ENCODE measurements at places on chromosomes 4 and X.
A peak's percentile ranks its signal among the peaks of the same experiment; 100 is the strongest.

DNA sequence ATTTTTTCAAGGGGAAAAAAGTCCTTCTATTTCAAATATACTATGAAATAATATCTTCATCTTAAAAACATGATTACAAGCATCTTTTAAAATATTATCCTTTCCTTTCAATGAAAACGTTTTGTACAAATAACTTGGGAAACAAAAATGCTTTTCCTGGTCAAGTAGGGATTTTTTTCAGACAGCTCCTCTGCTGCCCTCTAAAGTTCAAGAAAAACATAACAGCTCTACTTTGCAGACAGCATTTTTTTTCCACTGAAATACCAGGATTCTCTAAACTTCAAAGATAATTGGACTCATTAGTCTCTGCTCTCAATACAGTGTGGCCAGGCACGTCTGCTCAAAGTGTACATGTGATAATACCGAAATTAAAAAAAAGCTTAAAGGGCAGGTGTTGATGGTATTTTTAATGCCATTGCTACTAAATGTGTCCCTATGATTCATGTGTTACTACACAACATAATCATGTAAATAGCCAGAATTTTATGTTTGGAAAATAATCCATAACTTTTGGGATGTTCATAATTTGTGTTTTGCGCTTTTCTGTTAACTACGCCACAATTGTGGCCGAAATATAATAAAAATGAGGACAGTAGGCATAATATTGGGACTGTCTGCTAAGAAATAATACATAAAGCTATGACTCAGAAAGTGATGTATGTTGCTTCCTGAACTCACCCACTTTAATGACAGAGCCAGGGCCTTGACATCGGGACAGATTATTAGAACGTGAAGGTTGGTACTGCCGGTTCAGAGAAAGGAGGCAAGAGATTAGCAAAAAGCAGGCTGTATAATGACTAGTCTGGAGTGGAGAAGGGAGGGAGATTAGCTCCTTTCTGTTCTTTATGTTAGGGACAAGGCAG lies 478.9 kb downstream of the KCNIP4 start:
- H3K36me3 ChIP-seq = no peaks in the 10 kb centered on the region
- H3K4me3 ChIP-seq = no peak overlapping the region
- H3K27me3 ChIP-seq = peaks cover 6% of the 10 kb centered on the region
- H3K4me1 ChIP-seq = no peaks in the 10 kb centered on the region

DNA sequence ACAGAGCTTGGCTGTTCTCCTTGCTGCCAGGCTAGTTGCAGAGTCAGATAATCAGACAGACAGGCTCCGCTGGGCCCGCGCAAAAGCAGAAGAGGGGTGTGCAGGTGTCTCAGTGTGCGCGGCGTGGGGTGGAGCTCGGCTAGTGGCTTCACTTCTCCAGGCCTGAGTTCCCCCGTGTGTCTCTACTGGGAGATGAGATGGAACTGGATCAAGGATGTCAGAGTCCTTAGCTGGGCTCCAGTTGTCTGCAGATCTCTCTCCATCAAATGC lies 21.1 kb downstream of the HTRA3 start:
- no peak for ATAC-seq
- no peak overlapping the region for H3K4me3 ChIP-seq
- no peaks in the 10 kb centered on the region for H3K4me1 ChIP-seq
- H3K27me3 ChIP-seq = peaks cover 6% of the 10 kb centered on the region

- no peaks in the 10 kb centered on the region for H3K36me3 ChIP-seq
- H3K4me1 ChIP-seq = no peaks in the 10 kb centered on the region
- ATAC-seq = no peak
- H3K27me3 ChIP-seq = peaks cover 7% of the 10 kb centered on the region
Observed at GRCh38 chr4:183989461-183989860, 84.4 kb downstream of the STOX2 start.

DNA sequence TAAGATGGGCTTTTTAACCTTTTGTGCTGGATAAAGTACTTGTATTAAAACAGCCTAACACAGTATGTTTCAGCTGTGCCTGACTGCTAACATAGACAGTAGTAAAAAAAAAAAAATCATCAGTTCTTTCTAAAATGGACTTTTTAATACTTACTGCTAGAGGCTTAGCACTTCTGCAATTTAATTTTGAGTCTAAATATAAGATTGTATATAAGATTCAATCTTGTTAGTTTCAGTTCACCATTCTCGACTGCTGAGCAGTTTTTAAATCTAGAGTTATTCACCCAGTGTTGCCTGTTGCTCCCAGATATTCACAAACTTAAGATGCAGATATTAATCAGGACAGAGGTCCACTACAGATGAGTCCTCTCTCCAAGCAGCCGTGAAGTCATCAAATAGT lies 6.8 kb downstream of the PLA2G12A start:
- no peak overlapping the region for H3K27ac ChIP-seq
- no peaks in the 10 kb centered on the region for H3K27me3 ChIP-seq
- H3K36me3 ChIP-seq = peaks cover 12% of the 10 kb centered on the region
- peaks cover 13% of the 10 kb centered on the region for H3K4me1 ChIP-seq
- ATAC-seq = no peak

- H3K36me3 ChIP-seq = no peaks in the 10 kb centered on the region
- ATAC-seq = no peak
- H3K4me1 ChIP-seq = no peaks in the 10 kb centered on the region
Observed at GRCh38 chr4:163217505-163217904, 50.8 kb upstream of the NAF1 start.

GRCh38 chr4:4542774-4543485 lies 1.1 kb upstream of the STX18 start:
- H3K36me3 ChIP-seq = peaks cover 19% of the 10 kb centered on the region
- ATAC-seq = no peak
- peak overlapping the region; percentile 90 for H3K27ac ChIP-seq
- peaks cover 18% of the 10 kb centered on the region for H3K4me1 ChIP-seq
- H3K4me3 ChIP-seq = peak overlapping the region; percentile 96
- H3K27me3 ChIP-seq = no peaks in the 10 kb centered on the region

- no peak overlapping the region for H3K27ac ChIP-seq
- peaks cover 15% of the 10 kb centered on the region for H3K27me3 ChIP-seq
- no peaks in the 10 kb centered on the region for H3K4me1 ChIP-seq
- ATAC-seq = no peak
- no peak overlapping the region for H3K4me3 ChIP-seq
Observed at GRCh38 chr4:112894480-112894879, 155.0 kb upstream of the ANK2 start.

DNA sequence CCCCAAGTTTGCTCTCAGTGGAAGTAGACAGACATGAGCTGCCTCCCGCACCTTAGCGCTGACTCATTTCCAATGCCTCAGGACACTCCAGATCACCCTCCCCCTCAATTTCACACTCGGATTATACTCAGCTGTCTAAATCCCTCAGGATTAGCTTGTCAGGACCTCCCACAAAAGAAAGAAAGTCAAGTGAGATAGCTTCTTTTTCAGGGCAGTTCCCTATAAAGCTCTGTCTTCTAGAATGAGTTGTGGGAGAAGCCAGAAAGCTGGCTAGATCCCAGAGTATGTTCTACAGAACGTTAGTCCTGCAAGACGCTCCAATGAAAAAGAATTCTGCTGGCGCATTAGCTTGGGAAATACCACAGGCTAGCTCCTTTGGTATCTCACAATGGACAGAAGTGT lies 51.2 kb upstream of the MTNR1A start:
- H3K4me1 ChIP-seq = no peaks in the 10 kb centered on the region
- ATAC-seq = no peak
- H3K27me3 ChIP-seq = no peaks in the 10 kb centered on the region
- H3K4me3 ChIP-seq = no peak overlapping the region

Measured in activated T-helper 17 cell treated with anti-CD3 and anti-CD28 coated beads, Interleukin-2, amount 50 U/mL, for 72 hours (primary cell).